ENCODE measurements at places on chromosomes 2 and 18.

DNA sequence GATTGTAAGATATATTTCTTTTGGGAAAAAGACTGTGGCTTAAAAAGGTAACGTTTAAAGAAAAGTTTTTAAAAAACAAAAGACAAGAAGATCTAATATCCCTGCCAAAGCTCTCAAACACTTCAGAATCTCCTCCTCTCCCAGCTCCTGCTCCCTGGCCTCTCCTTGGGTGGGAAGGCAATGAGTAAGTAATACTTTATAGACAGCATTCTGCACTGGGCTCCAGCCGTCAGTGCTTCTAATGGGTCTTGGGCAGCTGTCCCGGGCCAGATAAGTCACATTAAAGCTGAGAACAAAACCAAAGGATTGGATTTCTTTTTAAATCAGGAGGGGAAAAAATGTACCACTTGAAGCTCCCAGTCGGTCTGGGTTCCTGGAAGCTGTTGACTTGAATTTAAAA, 133.7 kb downstream of the ALPK2 start:
- DNase-seq: no peak

GRCh38 chr2:179454443-179455171, 190.0 kb upstream of the SESTD1 start:
- no peak for DNase-seq

GRCh38 chr2:43524177-43524965, 71.5 kb downstream of the THADA start:
- no peak for DNase-seq

DNA sequence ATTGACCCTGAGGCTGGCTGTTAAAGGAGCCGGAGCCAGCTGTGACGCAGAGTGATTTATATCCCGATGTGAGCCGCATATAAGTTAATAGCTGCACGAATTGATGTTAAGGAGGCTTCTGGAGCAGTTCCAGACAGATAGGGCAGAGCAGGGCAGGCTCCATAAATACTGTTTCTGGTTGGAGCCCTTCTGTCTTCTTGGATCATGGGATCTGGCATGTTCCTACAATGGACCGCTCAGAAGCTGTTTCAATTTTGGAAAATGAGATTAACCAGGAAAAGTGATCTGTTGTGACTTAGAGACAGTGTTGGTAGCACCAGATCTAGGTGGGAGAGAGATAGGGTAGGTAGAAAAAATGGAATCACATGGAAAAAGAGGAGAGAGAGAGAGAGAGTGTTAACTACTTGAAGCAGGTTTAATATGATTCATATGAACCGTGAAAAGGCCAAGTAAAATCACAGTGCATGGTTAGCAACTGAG, 4.8 kb upstream of the IGFBP5 start:
- no peak for DNase-seq
